Cortex of kidney (tissue), 1 donor: ENCODE measurements at places on chromosomes 1 and 21.

GRCh38 chr1:234433563-234434285 lies 45.3 kb downstream of the TARBP1 start:
- DNase-seq = no peak

DNA sequence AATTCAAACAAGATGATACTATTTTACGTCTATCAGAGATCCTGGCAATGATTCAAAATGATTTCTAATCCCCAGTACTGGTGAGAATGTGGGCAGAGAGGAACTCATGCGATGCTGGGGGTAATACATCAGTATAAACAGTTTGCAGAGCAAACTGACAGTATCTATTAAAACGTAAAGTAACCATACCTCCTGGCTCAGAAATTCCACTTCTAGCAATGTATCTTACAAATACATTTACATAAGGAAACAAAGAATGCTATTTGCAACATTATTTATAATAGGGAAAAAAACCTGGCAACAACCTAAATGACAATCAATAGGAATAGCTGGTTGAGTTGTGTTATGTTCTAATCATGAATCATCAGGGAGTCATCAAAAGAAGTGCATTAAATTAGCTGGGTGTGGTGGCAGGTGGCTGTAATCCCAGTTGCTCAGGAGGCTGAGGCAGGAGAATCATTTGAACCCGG lies 15.9 kb downstream of the RCAN1 start:
- DNase-seq = no peak

DNA sequence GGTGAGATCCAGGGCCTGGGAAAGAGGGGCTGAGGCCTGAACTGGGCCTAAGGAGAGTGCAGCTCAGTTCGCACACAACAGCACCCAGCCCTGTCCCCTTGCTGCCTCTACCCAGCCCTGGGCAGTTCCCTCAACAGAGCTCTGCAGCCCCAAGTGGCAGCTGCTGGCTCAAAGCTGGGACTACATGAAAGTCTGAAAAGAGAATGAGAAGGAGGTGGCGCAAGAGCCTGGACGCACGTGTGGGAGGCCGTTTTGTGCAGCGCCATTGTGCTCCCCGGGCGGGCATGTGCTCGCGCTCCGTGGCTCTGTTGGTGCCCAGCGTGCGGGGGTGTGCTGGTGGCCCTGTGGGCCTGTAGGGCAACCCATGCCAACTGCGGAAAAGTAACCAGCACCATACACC lies 10.3 kb downstream of the GPR37L1 start:
- DNase-seq = no peak

GRCh38 chr1:18121072-18121820 lies 13.6 kb downstream of the IGSF21 start:
- no peak for DNase-seq

DNA sequence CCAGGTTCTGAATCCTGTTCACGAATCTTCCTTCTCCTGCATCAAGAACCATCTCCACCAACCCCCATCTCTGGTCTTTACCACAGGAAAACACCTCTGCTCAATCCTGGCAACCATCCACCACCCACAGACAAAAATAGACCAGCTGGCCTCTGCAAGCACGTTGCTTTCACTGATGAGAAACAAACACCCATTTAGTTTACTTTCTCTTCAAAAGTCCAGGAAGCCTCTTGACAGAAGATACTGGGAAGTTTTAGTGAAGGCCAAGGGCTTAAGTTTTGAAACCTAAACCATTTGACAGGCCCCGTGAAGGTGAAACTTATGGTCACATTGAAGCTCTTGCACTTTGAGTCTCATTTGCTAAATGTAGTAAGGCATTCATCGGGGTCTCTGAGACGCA lies 122.6 kb upstream of the PPP2R5A start:
- no peak for DNase-seq

GRCh38 chr21:43681650-43682049 lies 22.3 kb downstream of the RRP1B start:
- no peak for DNase-seq

- DNase-seq = no peak
Measured at GRCh38 chr1:37265156-37265555, 209.2 kb upstream of the ZC3H12A start.

GRCh38 chr1:203796236-203796605 lies 798 bp downstream of the ZBED6 start:
- no peak for DNase-seq

DNA sequence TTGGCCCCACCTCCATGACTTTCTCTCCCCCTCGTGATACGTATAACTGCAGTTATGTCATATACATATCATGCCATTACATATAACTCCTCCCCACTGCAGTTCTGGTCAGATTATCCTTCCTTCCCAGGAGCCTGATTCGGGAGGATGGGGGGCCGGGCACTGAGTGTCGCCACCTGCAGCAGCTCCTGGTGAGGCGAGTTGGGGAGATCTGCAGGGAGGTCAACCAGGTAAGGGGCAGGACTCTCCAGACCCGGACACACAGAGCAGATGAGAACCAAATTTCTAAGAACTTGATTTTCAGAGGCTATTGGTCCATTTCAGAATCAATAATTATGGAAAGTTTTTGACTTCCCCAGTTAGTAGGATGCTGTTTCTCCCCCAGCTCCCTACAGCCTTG lies 19.5 kb downstream of the HYI start:
- DNase-seq = no peak

GRCh38 chr1:26580116-26580515 lies 50.6 kb downstream of the RPS6KA1 start:
- no peak for DNase-seq

DNA sequence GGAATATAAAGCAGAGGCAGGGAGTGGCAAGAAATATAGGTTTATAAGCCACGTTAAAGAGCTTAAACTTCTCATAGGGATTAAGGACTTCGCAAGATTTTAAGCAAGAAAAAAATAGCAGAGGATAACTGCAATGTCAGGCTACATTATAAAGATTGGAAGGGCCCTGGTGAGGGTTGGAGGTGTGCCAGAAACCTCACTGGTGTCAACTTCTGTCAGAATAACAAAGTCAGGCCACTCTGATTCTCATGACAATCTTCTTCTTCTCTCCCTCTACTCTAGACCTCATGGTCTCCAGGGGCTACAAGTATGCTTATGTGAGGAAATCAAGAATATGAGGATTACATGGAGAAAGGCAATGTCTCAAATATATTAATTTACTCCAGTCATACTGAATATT lies 32.6 kb upstream of the FMO2 start:
- no peak for DNase-seq

- no peak for DNase-seq
Measured at GRCh38 chr1:231763456-231763855, 136.9 kb downstream of the DISC1 start.

DNA sequence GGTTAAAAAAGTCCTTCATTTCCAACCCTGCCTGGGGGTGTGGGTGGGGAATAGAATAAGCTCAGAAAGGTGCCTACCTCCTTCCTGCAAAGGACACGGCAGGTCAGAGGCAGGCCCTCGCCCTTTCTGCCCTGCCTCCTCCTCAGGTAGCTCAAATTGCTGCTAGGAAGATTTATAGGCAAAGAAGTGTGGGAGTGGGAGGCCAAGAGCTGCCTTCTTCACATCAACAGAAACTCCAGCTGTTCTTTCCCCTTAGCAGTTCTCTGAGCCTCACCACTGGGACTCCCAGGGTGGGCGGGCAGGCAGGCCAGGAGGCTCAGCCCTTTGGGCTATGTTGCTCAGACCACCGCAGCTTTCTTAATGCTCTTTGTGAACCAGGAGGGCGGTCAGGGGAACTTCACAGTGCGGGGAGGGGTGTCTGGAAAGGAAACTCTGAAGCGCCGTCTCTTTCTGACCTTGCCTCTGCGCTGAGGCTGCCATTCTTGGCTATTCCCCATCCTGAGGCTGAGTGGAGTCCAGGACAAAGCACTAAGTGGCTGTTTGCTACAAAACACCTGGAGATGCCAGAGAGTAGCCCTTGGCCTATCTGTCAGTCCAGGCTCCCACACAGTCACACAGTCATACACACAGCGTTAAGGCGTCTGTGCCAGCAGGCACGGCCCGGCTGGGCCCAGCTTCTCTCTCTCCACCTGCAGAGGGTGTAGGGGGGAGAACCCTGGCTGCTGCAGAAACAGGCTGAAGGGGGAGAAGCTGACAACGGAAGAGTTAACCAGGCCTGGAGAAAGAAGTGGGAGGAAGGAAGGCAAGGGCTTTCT lies 3.0 kb upstream of the A3GALT2 start:
- DNase-seq = no peak

- no peak for DNase-seq
Measured at GRCh38 chr1:89539128-89539527, 14.5 kb downstream of the LRRC8B start.

DNA sequence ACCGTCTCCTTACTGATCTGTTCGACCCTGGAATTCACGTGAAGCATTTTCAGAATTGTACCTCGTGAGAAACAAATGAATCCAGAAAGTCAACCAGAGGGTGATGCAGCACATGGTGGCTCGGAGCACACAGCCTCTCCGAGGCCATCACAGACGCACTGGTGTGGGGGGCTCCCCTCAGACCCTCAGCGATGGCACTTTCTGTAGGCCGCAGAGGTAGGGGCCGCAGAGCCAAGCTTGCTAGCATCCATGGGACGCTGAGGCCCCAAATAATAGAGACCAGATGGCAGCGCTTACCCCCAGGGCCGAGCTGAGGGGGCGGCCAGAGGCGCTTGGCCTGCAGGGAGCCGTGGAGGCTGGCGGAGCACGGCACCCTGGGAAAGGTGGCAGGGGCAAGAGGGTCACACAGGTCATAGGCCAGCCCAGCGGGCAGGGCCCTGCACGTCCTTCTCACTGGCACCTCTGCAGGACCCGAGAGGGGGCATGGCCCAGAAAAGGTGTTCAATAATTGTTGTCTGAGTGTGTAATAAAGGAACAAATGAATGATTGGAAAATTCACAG lies 28.1 kb upstream of the COL6A2 start:
- DNase-seq = no peak

DNA sequence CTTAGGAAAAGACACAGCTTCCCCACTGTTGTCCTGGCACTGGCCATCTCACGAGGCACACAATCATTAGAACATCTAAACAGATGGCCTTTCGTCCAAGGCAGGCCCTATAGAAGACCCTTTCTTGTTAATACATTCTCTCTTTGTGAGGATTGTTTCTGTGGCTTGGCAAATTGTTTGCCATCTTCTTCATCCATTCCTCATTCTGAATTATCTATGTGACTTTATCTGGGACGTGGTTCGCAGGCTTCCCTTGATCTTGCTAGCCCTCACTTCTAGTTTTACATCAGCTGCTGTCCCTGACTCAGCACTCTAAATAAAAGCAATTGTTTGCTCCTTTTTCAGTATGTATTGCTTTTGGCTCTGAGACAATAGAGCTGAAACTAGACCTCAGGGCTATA lies 101.1 kb upstream of the ZC3H11B start:
- no peak for DNase-seq

- DNase-seq = no peak
Measured at GRCh38 chr1:179865377-179865776, 12.2 kb downstream of the TOR1AIP2 start.

- DNase-seq = no peak
Measured at GRCh38 chr1:227428803-227429202, 110.5 kb upstream of the CDC42BPA start.

- no peak for DNase-seq
Measured at GRCh38 chr1:1361982-1362423, 3.6 kb upstream of the MXRA8 start.

- no peak for DNase-seq
Measured at GRCh38 chr1:232863544-232864275, 58.5 kb downstream of the MAP10 start.

- DNase-seq = no peak
Measured at GRCh38 chr1:47591801-47592200, 154.0 kb downstream of the FOXD2 start.

- no peak for DNase-seq
Measured at GRCh38 chr21:41593760-41594138, 85.8 kb upstream of the TMPRSS2 start.

DNA sequence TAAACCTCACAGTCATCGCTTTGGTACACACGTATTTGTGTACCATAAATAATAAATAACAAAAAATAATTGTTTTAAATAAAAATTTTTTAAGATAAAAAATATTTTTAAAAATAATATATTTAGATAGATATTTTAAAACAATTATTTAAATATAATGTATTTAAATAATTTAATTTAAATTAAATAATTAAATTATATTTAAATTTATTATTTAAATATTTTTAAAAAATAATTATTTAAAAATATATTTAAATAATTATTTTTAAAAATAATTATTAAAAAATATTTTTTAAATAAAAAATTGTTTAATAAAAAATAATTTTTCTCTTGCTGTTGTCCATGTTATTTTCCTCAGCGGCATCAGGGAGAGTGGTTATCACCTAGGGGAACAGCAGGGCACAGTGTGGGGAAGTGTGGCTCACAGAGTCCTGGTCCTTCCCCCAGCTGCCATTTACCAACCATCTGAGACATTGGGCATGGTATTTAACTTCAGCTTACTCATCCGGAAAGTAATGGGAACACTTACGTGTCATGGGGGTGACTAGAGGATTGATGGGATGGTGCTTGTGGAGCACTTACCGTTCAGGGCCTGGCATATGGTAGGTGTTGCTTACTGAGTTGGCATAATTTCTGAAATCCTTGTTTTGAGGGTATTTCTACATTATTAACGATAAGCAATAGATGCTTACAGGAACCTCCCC lies 92.9 kb upstream of the TSPAN2 start:
- DNase-seq = no peak

DNA sequence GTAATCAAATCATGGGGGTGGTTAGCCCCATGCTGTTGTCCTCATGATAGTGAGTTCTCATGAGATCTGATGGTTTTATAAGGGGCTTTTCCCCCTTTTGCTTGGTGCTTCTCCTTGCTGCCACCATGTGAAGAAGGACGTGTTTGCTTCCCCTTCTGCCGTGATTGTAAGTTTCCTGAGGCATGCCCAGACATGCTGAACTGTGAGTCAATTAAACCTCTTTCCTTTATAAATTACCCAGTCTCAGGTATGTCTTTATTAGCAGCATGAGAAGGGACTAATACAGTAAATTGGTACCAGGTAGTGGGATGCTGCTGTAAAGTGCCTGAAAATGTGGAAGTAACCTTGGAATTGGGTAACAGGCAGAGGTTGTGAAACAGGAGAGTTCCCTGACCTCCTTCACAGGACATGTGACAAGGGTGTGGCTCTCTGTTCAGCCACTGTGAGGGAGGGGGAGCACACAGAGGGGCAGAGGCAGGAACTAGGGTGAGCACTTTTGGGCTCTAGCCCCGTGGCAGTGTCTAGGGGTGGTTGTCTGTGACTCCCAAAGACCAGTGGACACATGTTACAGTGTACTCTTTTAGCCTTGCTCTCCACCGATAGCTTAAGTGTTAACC lies 105.3 kb downstream of the BACH1 start:
- no peak for DNase-seq

DNA sequence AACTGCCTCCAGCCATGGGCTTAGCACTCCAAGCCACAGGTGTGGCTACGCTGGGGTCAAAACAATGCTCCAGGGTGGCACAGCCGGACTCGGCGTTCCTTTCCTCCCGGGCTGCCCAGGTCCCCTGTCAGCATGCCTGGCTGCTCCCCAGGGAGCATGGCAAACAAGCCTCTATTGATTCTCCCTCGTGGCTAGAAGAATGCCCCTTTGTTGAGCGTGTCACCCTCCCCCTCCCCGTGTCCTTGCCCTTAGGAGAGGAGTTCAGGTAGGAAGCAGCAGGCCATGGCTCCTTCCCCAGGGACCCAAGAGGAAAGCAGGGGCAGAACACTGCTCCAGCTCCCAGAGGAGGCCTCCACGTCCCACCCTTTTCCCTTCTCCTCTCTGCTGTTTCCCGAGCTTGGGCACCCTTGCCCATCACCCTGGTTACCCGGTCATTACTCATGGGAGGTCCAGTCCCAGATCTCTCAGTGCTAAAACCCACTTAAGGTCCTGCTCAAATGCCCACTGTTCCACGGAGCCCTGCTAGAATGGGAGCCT lies 57.4 kb upstream of the CITED4 start:
- DNase-seq = no peak
